ENCODE measurements at places on chromosomes 6 and 20.

- no peak for DNase-seq
Observed at GRCh38 chr6:142210606-142211005, 63.5 kb downstream of the VTA1 start.

DNA sequence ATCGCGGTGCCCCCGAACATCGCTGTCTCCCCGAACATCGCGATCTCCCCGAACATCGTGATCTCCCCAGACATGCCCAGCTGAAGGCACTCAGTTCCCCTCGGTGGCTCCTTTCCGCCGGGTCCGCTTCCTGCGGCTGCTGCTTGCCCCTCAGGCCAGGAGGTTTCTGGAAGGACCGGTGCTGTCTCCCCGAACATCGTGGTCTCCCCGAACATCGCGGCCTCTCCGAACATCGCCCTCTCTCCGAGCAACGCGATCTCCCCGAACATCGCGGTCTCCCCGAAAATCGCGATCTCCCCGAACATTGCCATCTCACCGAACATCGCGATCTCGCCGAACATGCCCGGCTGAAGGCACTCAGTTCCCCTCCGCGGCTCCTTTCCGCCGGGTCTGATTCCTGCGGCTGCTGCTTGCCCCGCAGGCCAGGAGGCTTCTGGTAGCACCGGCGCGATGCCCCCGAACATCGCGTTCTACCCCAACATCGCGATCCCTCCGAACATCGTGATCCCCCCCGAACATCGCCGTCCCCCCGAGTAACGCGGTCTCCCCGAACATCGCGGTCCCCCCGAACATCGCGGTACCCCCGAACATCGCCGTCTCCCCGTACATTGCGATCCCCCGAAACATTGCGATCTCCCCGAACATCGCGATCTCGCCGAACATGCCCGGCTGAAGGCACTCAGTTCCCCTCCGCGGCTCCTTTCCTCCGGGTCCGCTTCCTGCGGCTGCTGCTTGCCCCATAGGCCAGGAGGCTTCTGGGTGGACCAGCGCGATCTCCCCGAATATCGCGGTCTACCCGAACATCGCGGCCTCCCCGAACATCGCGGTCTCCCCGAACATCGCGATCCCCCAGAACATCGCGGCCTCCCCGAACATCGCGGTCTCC, 808 bp downstream of the ULBP1 start:
- no peak for DNase-seq

GRCh38 chr20:50320901-50321796, 130.5 kb downstream of the CEBPB start:
- DNase-seq = no peak

- DNase-seq = no peak
Observed at GRCh38 chr20:49966861-49967260, 15.9 kb upstream of the SNAI1 start.

DNA sequence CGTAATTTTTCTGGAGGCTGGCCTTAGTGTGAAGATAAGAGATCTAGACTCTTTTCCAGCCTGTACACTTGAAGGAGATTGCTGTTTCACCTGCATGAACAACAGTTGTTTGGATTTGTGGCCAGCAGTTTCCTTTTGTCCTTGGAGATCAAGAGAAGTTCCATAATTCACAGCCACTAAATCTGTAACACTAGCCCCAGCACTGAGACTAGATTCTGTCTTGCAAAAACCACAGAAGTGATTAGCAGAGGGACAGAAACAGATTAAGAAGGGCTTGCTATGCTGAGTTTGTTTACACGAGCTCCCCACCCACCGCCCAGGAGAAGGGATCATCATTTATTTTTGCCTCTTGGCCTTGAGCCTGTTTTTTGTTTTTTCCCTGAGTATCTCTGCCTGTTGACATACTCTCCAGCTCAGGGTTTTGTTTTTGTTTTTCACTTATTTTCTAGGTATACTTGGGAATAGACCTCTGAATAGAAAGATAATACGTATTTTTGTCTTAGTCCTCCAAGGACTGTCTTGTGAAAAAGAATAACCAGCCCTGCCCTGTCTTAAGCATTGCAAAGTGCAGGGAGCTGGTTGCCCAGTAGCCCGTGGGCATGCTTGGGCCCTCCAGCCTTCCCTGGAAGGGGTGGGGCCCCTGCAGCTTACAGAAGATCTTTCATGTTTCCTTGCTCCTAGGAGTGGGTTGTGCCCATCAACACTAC, 93.1 kb upstream of the SOX4 start:
- DNase-seq = peak; percentile 49

- no peak for DNase-seq
Observed at GRCh38 chr6:46412662-46413061, 78.6 kb downstream of the RCAN2 start.

GRCh38 chr6:43812850-43813578, 43.0 kb downstream of the VEGFA start:
- DNase-seq = no peak

GRCh38 chr6:104692008-104692407, 167.7 kb downstream of the HACE1 start:
- no peak for DNase-seq

- DNase-seq = no peak
Observed at GRCh38 chr20:38692436-38693411, 31.6 kb upstream of the SLC32A1 start.

DNA sequence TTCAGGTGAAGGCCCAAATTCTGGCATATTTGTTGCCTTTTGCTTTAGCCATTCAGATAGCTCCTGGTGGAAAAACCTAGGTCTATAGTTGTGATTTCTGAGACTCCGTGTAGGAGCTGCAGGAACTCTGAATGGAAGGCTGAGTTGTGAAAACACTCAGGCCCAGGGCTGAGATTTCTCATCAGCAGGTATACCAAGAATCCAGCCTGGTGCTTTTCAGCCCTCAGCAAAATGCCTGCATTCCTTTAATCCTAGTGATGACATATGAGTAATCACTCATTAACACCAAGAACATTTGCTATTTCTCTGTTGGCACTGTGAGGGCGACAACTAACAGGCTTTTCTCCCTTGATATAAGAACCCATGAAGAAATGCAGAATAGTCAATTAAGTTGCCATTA, 546.1 kb upstream of the MAN1A1 start:
- DNase-seq = no peak

DNA sequence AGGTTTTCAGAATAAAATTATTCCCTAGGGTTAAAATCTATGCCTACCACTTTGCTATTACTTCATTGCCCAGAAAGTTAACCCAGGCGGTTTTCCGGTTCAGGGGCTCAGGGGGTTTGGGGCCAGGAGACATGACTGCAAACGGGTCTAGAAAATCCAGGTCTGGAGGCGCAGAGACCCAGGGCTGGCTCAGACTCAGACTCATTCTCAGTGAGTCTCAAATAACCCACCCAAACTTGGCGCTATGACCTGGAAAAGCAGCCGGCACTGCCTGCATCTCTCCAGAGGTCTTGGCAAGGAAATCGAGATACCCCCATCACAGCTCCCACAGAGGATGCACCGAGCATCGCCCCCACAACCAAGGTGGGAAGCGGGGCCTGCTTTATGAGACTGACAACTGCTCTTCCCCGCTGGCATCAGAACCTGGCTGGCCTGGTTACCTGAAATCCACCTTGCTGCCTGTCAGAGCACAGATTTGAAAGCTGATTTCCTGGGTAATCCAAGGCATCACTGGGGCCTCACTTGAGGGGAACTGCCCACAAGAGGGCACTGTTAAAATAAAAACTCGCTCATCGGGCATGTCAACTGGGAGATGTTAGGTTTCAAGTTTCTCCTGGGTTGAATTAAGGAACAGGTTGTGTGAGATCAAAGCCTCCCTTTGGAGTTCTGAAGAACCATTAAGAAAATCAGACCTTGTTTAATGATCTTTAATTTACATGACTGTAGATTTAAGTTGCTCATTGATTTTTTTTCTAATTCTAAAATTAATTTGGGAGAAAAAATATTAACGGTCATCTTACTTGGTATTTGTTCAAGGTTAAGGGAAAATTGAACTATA, 55.1 kb downstream of the KIF16B start:
- peak; percentile 28 for DNase-seq

DNA sequence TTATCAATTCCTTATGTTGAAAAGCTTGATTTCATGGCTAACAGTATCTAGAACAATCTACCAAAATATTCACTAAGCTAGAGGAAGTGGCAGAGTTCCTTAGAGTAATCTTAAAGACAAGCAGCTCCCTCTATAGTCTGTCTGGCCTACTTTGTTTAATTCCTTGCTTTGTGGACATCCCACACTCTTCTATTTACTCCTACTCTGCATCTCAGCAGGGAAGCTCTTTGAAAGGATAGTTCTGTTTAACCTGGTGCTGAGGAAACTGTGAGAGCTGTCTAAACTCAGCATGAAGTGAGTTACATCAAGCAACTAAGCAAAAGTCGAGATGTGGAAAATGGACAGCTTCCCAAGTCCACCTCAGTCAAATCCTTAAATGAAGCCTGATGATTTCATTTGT, 4.3 kb downstream of the REV3L start:
- DNase-seq = peak; percentile 60
